ENCODE measurements at places on chromosomes 16 and 17. TPM values are rescaled to one million over a fixed set of nuclear protein-coding genes. Genes with fewer than 3 reads are reported as not detected.

- DNase-seq, result no peak
Observed at GRCh38 chr16:22627043-22627442, 116.4 kb downstream of the NPIPB5 start.

GRCh38 chr17:1882836-1883235 lies 53.0 kb downstream of the RPA1 start:
- no peak for DNase-seq

SYT17 gene
- total RNA-seq, result 0.62 TPM

FBXO31 gene
- 25.1 TPM for total RNA-seq
